ENCODE measurements at places on chromosomes 16 and 17.

DNA sequence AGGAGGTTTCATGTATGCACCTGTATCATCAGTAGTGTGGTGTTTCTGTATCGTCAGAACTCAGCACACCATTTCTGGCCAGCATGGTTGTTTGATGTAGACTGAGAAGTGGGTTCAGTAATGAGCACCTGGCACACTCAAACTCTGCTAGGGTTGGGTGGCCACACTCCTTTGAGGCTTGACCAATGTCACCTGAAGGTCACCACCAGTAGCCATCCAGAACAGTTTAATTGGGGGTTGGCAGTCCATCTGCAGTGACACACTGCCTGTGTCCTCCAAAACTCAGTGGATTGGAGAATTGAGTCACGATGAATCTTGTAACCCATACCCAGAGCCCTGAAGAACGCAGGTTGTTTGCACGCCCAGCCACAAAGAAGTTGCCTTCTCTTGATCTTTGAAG, 86.8 kb upstream of the HSBP1 start:
- no peak for DNase-seq

DNA sequence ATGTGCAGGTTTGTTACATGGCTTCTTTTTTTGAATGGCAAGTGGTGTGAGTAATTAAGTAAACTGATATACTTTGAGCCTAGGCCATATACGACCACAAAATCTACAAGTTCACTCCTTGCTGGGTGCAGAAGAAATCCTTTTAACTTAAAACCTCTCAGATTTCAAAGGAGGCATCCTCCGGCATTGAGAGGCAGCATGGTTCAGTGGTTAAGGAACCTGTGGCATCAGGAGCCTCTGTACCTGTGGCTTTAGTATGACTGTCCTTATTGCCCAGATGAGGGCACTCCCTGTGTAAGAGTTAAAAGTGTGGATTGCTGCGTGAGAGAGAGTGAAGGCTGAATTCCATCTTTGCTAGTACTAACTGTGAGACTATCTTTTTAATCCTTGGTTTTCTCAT, 3.3 kb downstream of the NLRP1 start:
- DNase-seq, result no peak

DNA sequence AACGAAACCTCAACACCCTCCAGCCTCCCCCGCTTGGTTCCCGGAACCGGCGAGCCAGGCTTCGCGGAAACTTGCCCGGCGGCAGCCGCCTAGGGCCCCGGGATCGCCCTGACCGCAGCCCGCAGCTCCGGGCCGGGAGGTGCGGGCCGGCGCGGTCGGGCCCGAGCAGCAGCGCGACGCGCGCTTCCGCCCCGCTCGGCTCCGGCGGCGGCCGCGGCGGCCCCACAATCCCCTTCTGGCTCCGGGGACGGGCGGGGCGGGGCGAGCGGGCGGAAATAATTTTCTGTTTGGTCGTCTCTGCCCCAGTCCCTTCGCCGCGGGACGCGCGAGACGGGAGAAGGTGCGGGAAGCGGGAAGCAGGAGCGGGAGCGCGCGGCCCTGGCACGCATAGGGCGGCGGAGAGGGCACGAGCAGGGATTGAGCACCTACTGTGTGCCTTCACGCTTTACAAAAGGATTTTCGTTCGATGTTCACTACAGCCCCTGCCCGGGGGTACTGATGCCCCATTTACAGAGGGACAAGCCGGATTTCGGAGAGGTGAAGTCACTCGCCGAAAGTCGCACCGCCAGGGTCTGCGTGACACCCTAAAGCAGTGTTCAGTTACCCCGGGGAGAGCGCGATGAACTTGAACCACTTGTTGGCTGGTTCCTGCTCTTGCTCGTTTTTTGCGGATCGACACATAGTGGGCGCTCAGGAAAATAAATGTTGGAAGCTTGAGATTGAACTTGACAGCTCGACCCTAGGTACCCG, 2.7 kb upstream of the MLLT6 start:
- DNase-seq, result peak; percentile 91

DNA sequence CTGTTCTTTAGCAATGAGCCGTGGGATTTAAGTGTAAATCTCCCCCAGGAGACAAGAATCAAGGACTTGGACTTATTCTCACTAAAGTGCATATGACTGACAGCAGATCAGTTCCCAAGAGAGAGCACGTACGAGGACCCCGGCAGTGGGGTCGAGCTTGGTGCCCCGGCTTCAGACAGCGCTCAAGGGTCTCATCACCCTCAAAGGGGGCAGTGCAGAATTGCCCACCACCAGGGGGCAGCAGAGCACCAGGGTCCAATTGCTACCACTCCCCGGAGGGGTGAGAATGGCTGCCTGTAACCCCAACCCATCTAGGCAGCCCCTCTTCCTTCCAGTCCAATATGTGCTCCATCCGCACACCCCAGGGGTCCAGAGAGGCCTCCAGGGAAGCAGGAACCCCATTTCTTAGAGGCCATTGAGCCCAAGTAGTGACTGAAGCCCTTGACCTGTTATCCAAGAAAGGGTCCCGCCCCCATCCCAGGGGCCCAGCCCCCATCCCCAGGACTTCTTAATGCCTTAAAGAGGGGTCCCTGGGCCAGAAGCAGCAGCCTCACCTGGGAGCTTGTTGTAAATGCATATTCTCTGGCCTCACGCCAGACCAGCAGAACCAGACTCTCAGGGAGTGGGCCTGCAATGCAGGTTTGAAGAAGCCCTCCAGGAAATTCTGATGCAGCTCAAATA, 86.1 kb downstream of the ZDHHC7 start:
- no peak for DNase-seq

DNA sequence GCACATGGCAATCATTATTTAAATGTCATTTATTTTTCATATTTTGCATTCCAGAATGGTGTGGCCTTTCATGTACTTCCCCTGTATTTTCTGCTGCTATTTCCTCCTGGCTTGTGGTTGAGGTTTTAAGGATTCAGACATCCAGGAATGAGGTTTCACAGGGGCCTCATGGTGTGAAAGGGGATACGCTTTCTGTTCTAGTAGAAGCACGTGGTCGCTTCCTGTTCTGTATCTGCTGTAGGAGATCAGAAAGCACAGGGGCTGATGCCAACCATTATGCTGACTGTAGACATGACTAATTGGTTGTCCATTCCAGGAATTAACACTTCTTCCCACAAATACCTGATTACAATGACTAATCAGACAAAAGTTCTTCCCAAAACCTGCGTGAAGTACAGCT, 405.9 kb downstream of the SHISA9 start:
- peak; percentile 19 for DNase-seq

GRCh38 chr17:60846175-60846574, 168.5 kb downstream of the BCAS3 start:
- DNase-seq, result no peak

DNA sequence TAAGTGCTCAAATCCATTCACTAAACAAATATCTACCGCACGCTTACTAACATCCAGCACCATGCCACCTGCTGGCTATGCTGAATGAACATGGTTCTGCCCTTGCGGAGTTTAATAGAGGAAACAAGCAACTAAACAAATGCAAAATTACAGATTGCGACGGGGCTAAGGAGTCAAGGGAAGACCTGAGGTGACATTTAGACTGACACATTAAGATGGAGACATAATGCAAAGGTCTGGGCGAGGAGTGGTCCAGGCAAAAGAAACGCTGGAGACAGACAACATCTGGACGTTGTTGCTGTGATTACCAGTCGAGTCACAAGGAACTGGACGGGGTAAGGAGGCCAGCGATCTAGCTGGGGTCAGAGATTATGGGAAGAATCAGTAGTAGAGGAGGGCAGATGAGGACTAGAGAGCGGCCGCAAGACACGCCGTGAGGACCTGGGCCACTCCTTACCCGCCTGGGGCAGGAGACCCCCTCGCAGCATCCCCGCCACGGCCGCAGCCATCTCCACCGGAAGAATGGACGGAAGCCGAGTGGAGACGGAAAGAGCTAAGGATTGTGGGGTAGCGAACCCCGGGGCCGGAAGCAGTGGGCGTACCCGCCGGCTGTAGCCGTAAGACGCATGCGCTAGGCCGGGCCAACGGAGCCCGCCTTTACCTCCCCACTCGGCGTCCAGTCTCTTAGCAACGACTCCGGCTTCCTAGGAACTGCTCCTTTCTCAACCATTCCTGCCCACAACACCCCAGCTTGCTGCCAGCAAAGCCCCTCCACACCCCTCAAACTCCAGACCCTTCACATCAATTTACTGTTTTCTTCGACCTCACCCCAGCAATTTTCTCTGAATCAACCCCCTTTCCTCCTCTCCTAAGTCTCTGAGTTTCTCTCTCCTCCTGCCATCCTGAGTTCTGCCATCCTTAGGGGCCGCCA, at the start of the genes LRRC46 and MRPL10:
LRRC46 (plus strand) TSS at position 668 of the 931 bp plus-strand sequence. CDS start 320 bp downstream, outside the sequence.
MRPL10 (minus strand) TSS at position 539 of the 931 bp plus-strand sequence; CDS start at position 509, 30 bp downstream.
- peak; percentile 98 for DNase-seq

DNA sequence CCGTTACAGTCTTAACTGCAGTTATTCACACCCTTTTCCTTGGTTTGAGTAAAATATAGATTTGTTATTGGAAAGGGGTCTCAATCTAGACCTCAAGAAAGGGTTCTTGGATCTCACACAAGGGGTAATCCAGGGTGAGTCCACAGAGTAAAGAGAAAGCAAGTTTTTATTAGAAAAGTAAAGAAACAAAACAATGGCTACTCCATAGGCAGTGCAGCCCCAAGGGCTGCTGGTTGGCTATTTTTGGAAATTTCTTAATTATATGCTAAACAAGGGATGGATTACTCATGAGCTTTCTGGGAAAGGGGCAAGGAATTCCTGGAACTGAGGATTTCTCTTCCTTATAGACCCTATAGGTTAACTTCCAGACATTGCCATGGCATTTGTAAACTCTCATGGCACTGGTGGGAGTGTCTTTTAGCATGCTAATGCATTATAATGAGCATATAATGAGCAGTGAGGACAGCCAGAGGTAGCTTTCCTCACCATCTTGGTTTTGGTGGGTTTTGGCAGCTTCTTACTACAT, 24.5 kb upstream of the MILR1 start:
- no peak for DNase-seq

DNA sequence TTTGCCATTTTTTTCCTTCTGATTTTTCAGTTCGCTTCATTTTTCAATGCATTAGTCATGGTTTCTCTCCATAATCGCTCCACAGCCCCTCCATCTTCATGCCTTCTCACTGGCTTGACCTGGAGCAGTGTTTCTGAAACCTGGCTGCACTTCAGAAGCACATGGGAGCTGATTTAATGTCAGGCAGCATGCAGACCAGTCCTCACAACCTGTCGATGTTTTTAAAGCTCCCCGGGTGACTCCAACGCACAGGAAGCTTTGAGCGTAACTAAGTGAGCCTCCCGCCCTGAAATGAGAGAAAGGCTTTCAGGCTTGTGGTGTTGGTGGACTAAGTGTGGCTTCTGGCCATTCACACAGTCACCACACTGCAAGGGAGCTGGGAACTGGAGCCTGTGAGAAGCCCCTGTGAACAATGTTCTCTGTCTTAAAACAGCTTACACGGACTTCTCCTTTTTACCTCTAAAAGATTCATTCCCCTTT, 16.8 kb upstream of the DRG2 start:
- no peak for DNase-seq

GRCh38 chr17:76585033-76585648, 519 bp downstream of the ST6GALNAC2 start:
- no peak for DNase-seq

- DNase-seq, result no peak
Measured at GRCh38 chr17:41769985-41770384, 16.5 kb downstream of the JUP start.

DNA sequence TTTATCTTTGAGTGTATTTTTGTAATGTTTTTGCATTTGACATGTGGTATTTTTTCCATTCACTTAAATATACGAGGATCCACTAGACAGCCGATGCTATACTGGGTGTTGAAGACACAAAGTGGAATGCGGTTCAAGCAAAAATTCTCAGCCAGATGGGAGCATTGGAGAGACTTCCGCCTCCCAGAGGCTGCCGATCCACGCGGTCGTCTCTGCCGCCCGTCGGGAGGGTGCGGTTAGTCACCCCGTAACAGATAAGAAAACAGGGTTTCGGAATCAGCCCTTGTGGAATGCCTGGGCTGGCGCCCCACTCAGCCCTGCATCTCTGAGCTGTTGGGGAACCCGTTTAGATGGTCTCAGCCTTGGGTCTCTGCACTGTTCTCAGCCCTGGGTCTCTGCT, 7.3 kb downstream of the GSE1 start:
- DNase-seq, result no peak

DNA sequence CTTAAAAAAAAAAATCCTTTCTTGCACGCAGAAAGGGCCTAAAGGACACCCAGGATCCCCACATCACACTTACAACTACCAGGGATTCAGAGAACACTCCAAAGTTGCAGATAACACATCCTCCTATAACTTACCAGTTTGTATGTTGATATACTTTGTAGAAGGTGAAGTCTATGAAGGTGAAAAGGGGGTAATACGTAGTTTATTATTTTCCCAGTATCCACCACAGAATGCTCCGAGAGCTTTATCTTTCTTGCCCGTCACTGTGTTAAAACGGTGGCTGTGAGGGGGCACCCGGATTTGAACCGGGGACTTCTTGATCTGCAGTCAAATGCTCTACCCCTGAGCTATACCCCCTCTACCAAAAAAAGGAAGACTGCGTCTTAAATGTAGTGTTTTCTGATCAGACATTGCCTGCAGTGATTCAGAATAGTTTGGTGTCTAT, 7.9 kb upstream of the RPL23 start:
- DNase-seq, result no peak

DNA sequence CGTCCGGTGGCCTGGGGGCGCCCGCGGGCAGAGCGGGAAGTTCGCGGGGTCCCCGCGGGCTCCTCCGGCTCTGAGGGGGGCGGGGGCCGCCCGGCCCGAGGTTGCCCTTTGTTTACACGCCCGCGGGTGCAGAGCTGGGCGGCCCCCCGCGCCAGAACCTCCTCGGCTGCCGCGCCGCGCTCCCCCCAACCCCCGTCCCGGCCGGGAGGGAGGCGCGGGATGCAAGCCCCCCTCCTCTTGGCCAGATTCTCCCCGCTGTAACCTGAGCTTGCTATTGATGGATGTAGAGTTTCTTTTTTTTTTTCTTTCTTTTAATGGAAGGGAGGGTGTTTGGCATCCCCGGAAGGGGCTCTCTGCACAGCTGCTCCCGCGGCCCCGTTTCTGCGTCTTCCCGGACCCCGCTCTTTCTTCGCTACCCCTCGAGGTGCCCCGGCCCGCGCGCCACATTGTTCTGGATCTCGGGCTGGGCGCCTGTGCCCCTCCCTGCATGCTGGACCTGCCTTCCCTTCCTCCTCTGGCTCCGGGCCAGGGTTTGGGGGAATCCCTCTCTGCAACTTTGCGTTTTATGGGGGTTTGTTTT, 646 bp downstream of the CBX2 start:
- peak; percentile 83 for DNase-seq

DNA sequence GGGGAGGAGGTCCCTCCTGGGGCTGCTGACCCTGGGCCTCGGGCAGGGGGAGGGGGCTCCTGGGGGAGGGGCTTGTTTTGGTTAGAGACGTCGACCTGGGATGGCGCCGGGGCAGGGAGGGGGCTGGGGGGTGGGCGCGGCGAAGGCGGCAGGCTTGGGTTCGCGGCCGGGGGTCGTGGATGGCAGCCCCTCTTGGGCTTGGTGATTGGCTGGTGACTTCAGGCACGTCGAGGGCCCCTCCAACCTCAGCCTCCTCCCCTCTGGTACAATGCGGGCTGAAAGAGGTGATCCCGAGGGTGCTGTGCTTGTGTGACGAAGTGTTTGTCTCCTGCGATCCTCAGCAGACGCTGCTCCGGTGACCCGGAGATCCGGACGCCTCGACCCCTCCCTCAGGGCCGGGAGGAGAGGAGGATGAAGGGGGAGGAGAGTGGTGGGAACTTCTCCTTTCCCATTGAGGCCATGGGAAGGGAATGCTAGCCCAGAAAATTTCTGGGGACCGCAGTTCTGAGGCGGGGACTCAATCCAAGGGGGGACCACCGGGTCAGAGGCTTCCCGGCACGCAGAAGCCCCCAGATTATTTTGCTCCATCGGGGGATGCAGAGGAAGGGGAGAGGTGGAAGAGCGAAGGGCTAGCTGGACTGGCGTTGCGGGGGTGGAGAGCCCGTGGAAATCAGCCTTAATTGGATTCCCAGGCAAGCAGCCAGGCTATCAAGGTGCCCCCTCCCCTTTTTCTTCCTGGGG, 43.9 kb downstream of the RAI1 start:
- peak; percentile 88 for DNase-seq

- DNase-seq, result peak; percentile 9
Measured at GRCh38 chr16:53501216-53501859, 1.7 kb downstream of the AKTIP start.
